NCI-H2029 treated with DMSO at 0.1 percent for 48 hours (cell line): ENCODE measurements at places on chromosomes 6 and 20.

DNA sequence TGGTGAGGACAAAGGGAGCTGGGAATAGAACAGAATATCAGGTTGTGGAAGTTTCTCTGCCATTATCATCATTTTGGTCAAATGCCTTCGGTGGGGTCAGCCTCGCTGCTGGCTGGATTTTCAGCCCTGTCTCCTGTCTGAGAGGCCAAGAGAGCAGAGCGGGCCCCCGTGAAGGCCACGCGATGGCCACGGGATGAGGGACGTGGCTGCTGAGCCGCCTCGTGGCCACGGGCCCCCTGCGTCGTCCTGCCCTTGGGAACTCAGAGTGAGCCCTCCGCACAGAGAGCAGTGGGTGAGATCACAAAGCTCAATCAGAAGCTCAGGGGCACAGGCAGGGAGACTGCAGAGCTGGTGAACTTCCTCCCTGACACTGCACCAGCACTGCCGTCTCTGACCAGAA, 363.7 kb downstream of the CDH4 start:
- DNase-seq, result no peak

DNA sequence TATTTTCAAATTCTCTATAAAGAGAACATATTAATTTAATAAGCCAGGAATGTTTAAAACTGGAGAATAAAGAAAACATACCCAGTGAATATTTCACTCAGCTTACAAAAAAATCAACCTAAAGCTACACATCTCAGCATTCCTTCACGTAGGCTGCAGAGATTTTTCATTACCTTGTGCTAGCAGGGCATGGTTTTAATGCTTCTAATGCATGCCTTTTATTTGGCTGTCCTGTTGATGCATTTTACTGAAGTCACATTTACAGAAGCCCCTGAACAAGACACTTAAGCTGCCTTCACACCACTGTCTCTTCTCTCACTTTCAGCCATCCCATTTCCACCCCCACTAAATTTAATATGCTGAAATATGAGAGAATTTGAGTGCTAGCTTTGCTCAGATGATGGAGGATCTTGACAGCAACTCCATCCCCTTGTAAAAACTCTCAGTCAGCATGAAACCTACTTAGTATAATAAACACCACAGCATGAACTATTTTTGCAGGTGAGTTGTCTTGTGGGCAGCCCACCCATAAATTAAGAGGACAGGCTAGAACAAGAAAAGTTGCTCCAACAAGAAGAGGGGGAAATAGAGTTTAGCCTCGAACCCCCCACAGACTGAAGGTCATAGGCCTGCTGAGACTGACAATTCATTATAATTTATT, 159.4 kb downstream of the SIM1 start:
- no peak for DNase-seq

- no peak for DNase-seq
Measured at GRCh38 chr6:44029444-44030185, 97.6 kb downstream of the MRPL14 start.

DNA sequence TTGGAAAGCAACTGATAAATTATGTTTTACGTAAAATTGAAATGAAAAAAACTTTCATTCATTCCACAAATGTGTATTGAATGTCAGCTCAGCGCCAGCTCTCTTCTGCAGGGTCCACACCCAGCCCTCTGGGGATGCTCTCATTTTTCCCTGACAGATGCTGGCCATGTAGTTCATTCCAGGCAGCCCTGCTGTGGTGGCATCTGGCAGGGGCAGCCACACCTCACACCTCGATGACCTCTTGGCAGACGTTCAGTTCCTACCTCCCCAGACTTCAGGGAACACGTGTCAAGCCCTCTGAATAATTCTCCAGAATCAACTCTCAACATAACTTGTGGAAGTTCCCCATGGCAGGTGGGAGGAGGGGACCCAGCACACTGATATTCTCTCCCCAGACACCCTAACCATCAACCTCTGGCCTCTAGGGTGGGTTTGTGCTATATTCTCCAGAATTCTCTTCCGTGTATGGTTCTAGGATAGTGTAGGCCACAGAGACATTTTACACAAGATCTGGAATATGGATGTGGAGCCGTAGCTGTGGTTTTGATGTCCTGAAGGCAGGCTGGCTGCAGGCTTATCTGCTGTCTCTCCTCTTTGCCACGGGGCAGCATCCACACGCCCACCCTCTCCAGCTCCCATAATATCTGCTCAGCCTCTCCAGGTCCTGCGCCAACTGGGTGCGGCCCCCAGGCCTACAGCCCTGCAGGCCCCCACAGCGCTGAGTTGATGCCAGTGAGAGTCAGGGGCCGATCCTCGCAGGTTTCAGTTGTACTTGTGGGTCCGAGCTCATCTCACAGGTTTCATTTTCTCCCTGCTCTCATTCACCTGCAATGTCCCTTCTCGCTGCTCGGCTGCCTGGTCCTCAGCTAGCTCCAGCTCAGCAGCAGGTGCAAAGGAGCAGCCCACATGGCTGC, 175.8 kb upstream of the ARID1B start:
- DNase-seq, result no peak

GRCh38 chr20:18092890-18093289, 35.2 kb upstream of the OVOL2 start:
- no peak for DNase-seq

GRCh38 chr20:31945785-31946184, 6.1 kb downstream of the PDRG1 start:
- DNase-seq, result no peak

DNA sequence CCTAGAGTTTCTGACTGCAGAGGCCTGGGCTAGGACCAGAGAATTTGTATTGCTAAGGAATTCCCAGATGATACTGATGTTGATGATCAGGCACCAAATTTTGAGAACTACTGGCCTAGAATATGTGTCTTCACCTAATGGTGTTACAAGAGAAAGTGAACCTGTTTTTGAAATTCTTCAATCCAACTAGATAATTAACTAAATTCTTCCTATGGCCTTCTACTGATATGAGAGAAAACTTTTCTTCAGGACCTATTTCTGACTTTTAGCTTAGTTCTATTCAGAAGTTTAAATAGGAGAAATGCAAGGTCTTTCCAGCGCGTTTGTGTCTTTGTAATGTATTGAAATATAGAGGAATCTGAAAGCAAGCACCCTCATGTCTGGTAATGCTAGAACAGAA, 7.3 kb downstream of the NKAIN2 start:
- DNase-seq, result no peak

DNA sequence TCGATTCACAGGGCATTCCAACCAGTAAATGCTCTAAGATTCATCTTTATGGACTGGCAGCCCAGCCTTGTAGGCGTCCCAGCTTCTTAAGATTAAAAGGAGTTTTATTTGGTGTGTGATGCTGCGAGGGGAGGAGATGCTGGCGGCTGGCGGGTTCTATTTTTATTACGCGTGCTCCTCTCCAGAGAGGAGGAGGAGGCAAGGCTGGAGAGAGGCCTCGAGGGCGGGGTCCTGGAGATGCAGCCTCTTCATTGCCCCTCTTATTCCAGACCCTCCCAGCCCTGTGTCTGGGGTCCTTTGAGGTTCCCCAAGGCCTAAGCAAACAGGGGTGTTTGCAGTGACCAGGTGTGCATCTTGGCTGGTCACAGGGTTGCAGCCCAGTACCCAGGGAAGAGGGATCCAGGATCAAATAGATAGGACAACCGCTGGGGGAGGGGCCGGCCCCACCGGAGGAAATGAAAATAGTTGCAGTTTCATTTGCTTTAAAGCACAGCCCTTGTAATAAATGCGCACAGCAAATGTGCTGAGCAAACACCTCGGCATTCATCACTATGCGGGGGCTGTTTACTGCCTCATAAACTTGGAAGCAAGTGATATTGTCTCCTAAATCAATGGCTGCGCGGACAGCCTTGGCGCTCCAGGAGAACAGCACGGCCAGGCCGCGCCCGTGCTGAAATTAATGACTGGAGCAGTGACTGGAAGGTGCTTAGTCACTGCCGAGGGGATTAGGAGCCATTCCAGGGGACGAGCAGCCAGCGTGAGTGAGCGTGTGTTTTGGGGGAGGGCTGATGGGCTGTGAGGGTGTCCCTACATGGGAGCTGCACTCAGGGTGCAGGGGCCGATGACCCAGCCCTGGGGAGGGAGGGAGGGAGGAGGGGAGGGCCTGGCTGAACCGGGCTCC, 83.0 kb downstream of the TMEM242 start:
- DNase-seq, result peak; percentile 74

GRCh38 chr6:19322691-19323485, 514.3 kb upstream of the ID4 start:
- DNase-seq, result no peak

DNA sequence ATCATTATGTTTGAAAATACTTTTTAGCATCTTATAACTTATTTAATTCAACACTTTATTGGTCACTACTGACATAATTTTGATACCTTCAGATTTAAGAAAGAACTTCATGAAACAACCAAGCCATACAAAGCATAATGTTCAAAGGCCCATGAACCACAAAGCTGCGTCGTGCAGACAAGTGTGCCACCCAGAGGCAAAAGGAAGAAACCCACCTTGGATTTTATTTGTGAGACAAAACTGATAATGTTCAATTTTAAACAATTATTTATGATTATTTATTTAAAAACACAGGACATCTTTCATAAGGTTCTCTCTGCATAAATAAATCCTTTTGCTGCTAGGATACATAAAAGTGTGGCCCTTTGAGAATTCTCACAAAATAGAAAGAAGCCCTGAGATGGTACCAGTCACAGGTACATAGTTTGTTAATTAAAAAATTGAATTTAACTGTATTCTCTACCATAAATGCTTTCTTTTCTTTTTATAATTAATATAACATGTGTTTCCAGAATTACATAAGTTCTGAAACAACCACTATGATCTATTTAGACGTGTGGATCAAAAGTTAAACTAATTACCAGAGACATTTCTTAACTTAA, 143.7 kb downstream of the RALGAPA2 start:
- peak; percentile 35 for DNase-seq

DNA sequence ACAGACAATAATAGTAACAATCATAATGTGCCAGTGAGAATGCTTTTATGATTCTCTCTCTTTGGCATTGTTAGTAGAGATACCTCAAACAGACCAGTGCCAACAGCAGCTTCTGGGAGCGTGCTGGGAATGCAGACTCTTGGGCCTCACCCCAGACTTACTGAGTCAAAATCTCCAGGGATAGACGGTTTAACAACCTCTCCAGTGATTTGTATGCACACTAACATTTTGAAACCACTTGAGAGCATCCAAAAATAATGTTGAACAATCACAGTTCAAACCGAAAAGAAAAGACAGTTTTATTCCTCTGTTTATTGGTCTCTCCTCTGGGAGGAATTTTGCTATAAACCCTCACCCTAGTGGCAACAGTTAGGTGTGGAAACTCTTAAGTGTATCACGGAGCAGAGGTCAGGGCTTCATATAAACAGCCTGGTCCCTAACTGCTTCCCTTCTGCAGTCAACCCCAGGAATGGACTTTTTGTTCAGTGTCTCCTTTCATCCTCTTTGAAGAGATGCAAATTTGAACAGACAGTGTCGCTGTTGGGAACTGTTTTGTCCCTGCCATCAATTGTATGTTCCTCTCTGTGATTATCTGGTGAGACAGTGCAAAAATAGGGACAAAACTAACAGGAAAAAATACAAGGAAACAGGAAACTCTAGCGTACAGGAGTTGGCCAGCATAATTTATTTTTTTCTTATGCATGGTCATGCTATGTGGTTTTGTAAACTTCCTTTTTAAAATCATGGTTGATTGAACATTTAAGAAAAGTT, 162.4 kb upstream of the BTBD3 start:
- no peak for DNase-seq

- no peak for DNase-seq
Measured at GRCh38 chr6:72984981-72985665, 240.2 kb downstream of the KHDC1L start.

DNA sequence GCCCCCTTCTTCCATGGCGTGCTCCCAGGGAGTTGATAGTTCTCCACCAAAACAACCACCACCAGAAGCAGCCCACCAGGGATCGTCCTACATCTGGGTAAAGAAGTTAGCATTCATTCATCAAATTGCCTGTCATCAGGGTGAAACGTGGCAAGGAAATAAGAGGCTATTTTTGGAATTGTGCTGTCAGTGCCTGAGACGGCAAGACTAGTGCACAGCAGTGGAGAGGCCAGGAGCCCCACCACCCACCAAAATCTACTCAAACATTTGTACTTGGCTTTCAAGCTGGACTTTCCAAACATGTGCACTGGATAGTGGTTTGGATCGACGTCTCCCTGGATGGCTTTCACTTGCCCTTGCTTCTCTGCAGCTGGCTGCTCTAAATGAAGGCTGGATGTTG, 44.8 kb downstream of the TXNDC5 start:
- DNase-seq, result no peak

DNA sequence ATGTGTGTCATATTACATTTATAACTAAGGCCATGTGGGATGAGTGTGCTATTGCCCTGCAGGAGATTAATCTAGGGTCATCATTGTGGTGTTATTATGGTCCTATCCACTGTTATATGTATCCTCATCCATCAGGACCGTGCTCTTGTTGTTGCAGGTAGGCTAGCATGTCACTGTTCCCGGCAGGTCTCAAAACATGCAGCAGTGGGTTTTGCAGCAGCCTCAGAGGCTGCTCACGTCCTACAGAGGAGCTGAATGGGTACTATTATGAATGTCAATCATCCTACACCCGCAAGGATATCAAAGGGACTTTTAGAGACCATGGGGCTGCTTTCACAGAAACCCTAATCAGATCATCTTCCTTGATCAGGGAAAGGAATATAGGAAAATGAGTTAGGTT, 318.2 kb downstream of the SAMD5 start:
- no peak for DNase-seq

DNA sequence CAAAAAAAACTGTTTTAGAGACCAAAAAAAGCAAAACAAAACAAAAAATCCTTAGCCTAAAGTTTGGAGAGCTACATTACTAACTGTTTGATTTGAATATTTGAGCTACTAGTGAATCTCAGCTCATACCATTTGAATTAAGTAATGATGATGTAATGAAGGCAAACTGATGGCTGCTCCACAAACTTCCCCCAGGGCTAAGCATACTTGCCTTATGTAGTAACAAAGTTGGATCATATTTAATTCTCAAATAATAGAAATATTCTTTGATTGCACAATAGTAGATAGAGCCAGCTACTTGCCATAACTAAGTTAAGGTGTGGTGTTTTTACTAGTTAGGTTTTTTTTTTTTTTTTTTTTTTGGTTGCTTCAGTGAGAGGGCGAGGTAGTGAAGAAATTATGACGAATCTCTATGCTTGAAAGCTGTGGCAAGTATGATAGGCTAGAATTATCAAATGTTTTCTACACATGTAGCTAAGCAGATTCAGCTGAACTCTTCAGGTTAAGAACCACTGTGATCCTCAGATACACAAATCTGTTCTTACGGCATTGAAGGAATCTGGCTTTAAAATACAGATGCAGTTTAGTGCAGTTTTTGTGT, 2.9 kb downstream of the RAB32 start:
- DNase-seq, result no peak

GRCh38 chr6:106090001-106090400, 3.9 kb downstream of the PRDM1 start:
- DNase-seq, result no peak
